CD14-positive monocyte (primary cell): ENCODE measurements at places on chromosomes 5 and 9.

- no peak for DNase-seq
Observed at GRCh38 chr5:15376088-15376487, 123.9 kb upstream of the FBXL7 start.

DNA sequence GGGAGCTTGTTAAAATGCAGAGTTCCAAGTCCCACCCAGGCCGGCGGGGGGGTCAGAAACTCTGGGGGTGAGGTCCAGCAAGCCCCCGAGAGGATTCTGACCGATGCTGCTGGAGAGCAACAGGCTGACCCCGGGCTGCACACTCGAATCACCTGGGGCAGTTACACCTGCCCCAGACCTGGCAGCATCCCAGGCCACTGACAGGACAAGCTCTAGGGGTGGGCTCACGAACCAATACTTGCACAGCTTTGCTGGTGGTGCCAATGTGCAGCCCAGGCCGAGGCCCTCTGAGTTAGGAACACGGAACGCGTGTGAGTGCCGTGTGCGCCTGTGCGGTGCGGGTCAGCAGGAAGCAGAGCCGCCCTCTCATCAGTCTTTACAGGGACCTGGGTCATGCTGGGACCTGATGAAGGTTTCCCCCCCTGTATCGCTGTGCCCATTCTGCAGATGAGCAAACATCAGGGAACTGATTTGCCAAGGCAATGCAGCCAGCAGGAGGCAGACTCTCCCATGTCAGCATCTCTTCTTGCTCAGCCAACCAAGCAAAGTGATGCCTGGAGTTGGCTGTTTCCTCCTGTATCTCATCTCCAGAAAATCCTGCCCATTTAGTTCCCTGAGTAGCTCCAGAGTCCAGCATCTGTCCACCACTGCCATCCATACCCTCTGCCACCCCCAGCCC, 16.3 kb downstream of the FAM163B start:
- no peak for DNase-seq

GRCh38 chr5:144369006-144369405, 198.3 kb downstream of the KCTD16 start:
- no peak for DNase-seq

GRCh38 chr9:132698989-132699388, 28.7 kb downstream of the GTF3C4 start:
- DNase-seq: no peak

DNA sequence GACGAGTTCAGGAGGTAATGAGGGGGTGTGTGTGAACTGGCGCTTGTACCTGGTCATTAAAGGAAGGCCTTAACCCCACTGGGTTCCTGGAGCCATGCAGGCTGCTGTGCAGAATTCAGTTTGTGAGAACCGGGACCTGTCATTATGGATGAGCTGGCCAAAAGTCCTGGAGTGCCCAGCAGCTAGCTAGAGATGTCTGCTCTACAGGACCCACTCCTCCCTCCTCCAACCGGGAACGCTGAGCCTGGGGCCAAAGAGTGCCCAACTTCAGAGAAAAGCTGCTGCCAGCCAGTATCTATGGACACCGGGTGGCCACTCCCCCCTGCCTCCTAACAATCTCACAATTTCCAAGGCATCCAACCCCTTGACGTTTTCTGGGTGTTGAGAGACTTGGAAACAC, 1.2 kb downstream of the ENTREP1 start:
- no peak for DNase-seq

DNA sequence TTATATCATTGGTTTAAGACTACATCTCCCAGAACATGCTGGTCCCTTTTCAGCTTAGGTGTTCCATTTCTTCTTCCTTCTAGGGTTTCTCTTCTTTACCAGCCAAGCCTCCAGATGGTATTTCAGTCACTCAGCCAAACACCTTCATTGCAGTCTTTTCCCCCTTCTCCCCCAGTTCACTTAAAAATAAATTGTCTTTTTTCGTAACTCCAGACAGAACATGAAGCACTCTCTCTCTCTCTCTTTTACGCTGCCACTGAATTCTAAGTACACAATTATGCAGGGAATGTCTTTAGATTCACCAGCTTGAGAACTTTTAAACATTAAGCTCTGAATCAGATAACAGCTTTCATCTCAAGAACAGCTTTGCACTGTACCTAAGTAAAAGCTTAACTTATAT, 419.7 kb upstream of the BRINP1 start:
- DNase-seq: no peak

GRCh38 chr5:155872629-155873220, 454.2 kb upstream of the SGCD start:
- no peak for DNase-seq
